ENCODE measurements at places on chromosomes 7 and 10. TPM values are rescaled to one million over a fixed set of nuclear protein-coding genes. Genes with fewer than 3 reads are reported as not detected.

- no peaks in the 10 kb centered on the region for H3K36me3 ChIP-seq
- DNase-seq: peak; percentile 78
- no peak within 1 kb of the TSS for H3K27ac ChIP-seq
- H3K4me1 ChIP-seq: peaks cover 12% of the 10 kb centered on the region
Measured at GRCh38 chr10:92848441-92849233, at the start of gene EXOC6. TSS of gene EXOC6 (plus strand) at chr10:92848520. CDS start at chr10:92848534, 14 bp downstream.

DNA sequence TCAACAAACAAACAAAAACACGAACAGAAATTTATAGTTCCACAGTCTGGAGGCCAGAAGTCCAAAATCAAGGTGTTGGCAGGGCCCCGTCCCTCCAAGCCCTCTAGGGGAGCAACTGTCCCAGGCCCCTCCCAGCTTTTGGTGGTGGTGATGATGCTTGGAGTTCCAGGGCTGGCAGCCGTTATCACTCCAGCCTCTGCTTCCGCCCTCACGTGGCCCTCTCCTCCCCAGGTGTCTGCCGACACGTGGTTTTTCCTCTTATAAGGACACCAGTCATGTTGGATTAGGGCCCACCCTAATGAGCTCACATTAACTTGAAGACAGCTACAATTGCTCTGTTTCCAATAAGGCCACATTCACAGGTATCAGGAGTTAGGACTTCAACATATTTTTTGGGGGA lies 49.7 kb downstream of the MICALL2 start:
- H3K4me3 ChIP-seq: no peak overlapping the region
- peaks cover 18% of the 10 kb centered on the region for H3K27me3 ChIP-seq
- no peaks in the 10 kb centered on the region for H3K36me3 ChIP-seq
- no peak for DNase-seq
- peaks cover 2% of the 10 kb centered on the region for H3K4me1 ChIP-seq
- H3K27ac ChIP-seq: peak overlapping the region; percentile 32

DNA sequence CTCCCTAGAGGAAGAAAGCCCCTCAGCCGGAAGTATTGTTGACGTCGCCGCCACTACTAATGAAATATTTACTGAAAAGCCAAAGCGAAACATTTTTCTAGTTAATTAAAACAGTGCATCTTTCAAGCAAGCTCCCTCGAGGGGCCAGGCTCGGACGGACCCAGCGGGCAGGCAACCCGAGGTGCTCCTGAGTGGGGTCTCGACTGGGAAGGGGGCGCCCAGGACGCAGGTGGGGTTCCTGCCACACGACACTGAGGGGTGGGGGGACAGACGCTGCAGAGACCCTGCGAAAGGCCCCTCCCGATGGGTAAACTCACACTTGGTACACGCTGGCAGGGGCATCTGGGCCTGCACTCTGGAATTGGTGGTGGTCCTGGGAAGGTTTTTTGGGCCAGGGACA lies 72.4 kb upstream of the ADGRA1 start:
- no peak overlapping the region for H3K4me3 ChIP-seq
- no peaks in the 10 kb centered on the region for H3K36me3 ChIP-seq
- H3K27ac ChIP-seq: 0 out of 2 replicates have a peak overlapping the region, but pooled peaks have one; percentile 45
- no peaks in the 10 kb centered on the region for H3K27me3 ChIP-seq
- H3K4me1 ChIP-seq: no peaks in the 10 kb centered on the region

DNA sequence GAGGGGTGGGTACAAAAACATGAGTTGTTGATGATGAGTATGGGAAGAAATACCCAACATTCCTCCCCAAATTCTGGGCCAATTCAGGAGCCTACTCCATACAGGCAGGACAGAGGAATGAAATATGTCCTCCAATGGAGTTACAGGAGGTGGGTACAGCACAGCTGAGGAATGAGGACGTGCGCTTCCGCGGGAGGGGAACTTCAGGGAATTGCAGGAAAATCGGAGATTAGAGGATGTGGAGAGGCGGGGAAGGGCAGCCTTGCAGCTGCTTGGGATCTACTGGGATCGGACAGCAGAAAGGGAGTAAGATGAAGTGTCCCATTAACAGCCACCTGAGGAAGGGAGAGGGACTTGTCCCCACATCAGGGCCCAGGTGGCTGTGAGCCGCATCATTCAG lies 50.2 kb downstream of the PDIA4 start:
- peak overlapping the region; percentile 40 for H3K4me3 ChIP-seq
- peaks cover 34% of the 10 kb centered on the region for H3K4me1 ChIP-seq
- peak overlapping the region; percentile 43 for H3K27ac ChIP-seq
- peaks cover 2% of the 10 kb centered on the region for H3K27me3 ChIP-seq

DNA sequence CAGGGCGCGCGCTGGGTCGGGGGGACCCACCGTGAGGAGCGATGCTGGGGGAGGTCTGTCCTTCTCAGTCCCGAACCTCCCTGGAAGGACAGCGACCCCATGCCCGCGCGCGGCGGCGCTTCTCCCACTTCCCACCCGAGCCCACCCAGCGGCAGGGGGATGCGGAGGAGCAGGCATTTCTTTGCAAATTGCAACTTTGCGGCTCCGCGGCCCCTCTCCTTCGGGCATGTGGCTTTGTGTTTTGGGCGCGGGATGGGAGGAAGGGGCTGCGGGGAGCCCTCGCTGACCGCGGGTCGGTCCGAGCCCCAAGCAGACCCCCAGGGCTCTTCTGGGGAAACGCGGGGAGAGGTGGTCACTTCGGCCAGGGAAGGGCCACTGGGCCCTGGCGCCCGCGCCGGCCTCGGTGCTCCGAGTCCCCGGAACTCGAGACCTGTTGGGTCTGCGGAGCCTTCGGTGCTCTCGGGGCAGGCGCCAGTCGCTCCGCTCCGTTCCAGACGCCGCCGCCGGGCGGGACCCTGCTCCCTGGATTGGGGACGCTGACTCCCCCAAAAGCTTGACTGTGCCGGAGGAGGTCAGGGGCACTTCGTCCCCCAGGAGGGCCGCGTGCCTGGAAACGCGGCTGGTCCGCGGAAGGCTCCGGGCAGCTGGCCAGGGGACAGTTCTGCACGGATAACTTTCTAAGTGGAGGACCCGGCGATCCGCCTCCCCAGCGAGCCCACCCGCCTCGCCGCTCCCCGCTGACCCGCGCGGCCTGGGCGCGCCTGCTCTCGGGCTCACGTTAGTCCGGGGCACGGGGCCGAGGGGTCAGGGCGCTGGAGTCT lies 164.2 kb upstream of the DPP6 start:
- H3K36me3 ChIP-seq: peaks cover 60% of the 10 kb centered on the region
- H3K4me1 ChIP-seq: no peaks in the 10 kb centered on the region
- no peak overlapping the region for H3K27ac ChIP-seq
- peaks cover 15% of the 10 kb centered on the region for H3K27me3 ChIP-seq
- DNase-seq: no peak

- no peaks in the 10 kb centered on the region for H3K36me3 ChIP-seq
- no peaks in the 10 kb centered on the region for H3K27me3 ChIP-seq
- H3K4me3 ChIP-seq: no peak overlapping the region
- H3K4me1 ChIP-seq: peaks cover 8% of the 10 kb centered on the region
- DNase-seq: no peak
Measured at GRCh38 chr10:86086418-86086817, 280.2 kb downstream of the GRID1 start.

GRCh38 chr10:65342245-65342644 lies 1583.6 kb upstream of the LRRTM3 start:
- no peak overlapping the region for H3K4me3 ChIP-seq
- no peak overlapping the region for H3K27ac ChIP-seq
- H3K36me3 ChIP-seq: no peaks in the 10 kb centered on the region
- no peaks in the 10 kb centered on the region for H3K27me3 ChIP-seq
- DNase-seq: no peak
- H3K4me1 ChIP-seq: no peaks in the 10 kb centered on the region

DNA sequence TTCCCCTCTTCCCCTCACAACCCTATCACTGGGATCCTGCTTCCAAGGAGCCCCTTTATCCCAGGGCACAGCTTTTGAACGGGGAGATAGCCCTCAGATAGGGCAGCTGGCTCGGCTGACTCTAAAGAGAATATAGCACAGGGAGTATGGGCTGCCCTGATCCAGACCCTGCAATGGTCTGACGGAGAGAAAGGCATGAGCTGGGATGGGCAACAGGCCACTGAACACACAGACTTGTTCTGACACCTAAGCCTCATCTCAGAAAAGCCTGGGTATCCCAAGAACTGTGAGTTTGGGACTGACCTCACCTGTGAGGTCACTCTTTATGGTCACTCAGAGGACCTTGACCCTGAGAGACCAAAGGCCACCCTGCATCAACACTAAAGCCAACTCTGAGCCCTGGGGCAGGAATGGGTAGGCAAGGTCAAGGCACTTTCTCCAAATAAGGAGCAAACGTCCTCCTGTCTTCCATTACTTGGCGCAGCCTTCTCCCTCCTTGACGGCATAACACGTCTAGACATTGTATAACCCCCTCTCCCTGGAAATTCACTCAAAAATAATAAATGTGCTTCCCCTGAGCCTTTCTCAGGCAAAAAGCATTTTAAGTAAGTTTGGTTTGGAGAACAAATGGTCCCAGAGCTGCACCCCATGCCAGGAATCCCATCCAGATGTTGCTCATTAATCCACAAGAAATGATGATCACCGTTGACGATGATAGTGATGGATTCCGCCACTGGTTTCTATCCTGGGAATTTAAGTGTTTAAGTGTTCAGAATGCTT lies 8.2 kb upstream of the LRRC18 start:
- H3K27me3 ChIP-seq: no peaks in the 10 kb centered on the region
- H3K36me3 ChIP-seq: no peaks in the 10 kb centered on the region
- H3K4me3 ChIP-seq: no peak overlapping the region
- H3K27ac ChIP-seq: no peak overlapping the region

DNA sequence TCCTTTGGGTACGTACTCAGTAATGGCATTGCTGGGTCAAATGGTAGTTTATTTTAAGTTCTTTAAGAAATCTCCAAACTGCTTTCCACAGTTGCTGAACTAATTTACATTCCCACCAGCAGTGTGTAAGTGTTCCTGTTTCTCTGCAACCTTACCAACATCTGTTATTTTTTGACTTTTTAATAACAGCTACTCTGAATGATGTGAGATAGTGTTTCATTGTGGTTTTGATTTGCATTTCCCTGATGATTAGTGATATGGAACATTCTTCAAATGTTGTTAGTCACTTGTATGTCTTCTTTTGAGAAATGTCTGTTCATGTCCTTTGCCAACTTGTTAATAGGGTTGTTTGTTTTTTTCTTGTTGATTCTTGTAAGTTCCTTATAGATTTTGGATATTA lies 558.9 kb downstream of the SH2D4B start:
- H3K4me1 ChIP-seq: no peaks in the 10 kb centered on the region
- DNase-seq: no peak
- H3K4me3 ChIP-seq: no peak overlapping the region
- no peak overlapping the region for H3K27ac ChIP-seq
- no peaks in the 10 kb centered on the region for H3K36me3 ChIP-seq
- no peaks in the 10 kb centered on the region for H3K27me3 ChIP-seq

DNA sequence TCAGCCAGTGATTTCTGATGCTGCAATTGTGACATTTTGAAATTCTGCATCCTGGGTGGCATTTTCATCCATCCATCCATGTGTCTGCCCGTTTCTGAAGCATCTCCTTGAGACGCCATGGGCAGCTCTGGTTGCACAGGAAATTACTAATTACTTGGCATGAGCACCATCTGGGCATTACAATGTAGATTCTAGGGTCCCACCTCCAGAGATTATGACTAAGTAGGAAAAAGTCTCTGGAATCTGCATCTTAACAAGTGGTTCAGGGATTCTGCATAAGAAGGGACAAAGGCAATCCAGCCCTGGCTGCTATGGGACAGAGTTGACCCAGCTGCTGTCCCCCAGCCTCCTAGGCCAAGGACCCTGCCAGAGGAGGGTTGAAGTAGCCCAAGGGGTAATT lies 65.3 kb downstream of the CUZD1 start:
- no peaks in the 10 kb centered on the region for H3K36me3 ChIP-seq
- 0 out of 2 replicates have a peak, but pooled peaks cover 3% of the 10 kb centered on the region for H3K27me3 ChIP-seq
- DNase-seq: no peak
- no peak overlapping the region for H3K27ac ChIP-seq
- H3K4me3 ChIP-seq: no peak overlapping the region

DNA sequence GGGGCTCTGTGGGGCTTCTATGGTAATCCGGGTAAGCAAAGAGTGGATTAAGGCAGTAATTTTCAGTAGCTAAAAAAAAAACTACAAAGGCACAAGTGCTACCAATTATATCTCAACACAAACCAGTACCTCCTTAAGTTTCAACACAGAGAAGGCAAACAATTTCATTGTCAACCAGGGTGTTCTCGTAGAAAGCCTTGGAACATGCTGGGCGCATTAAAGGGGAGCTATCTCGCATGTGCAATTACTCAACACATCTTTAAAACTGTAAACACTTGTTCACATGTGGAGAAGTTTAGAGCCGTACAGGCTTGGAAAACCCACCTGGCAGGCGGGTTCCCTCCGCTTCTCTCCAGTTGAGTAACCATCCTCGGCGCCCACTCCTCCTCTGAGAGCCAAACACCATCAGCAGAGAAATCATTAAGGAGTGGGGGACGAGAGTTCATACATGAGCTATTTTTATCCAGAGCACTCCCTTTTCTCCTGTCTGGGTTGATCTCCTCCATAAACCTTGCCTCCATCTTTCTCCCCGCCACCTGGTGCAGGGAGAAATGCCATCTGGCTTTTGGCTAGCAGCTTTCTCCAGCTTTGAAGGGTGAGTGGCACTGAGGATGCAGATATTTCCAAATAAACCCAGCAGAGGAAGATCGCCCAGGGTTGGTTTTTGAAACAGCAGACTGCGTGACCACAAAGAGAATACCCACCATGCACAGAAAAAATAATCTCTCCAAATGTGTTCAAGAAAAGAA lies 287.1 kb downstream of the WDR11 start:
- H3K4me3 ChIP-seq: no peak overlapping the region
- H3K36me3 ChIP-seq: peaks cover 7% of the 10 kb centered on the region
- H3K27ac ChIP-seq: no peak overlapping the region
- no peak for DNase-seq
- H3K4me1 ChIP-seq: peaks cover 7% of the 10 kb centered on the region

Gene ARHGEF35
- total RNA-seq: 39.2 TPM

Gene TMEM236
- 0.04 TPM for total RNA-seq

Gene BICC1
- total RNA-seq: 0.61 TPM

Gene NKX1-2
- total RNA-seq: 57.7 TPM

Gene EPHB6
- 13.9 TPM for total RNA-seq

Gene CDH23
- total RNA-seq: 2.9 TPM

Gene GPR15LG
- not detected for total RNA-seq

Gene IL6
- total RNA-seq: 0.27 TPM

Gene POM121C
- total RNA-seq: 53.8 TPM

Gene CALHM3
- total RNA-seq: 0.18 TPM

Gene A1CF
- 0.07 TPM for total RNA-seq

Data from WTC11 (cell line).